Colonic mucosa (tissue), 4 donors: ENCODE measurements at places on chromosomes 16 and 17. TPM values are rescaled to one million over a fixed set of nuclear protein-coding genes. Genes with fewer than 3 reads are reported as not detected.

The OR4D1 gene
- total RNA-seq: not detected

The RGS9 gene
- total RNA-seq: 9.9 TPM

The MMP28 gene
- total RNA-seq: 62.5 TPM

The CACNG1 gene
- total RNA-seq: not detected

The SPATA22 gene
- not detected for total RNA-seq

The LRRC46 gene
- total RNA-seq: 0.21 TPM

GRCh38 chr16:5386989-5387388 lies 289.4 kb upstream of the EEF2KMT start:
- H3K27ac ChIP-seq: no peak overlapping the region
- no peak overlapping the region for H3K4me3 ChIP-seq
- no peaks in the 10 kb centered on the region for H3K4me1 ChIP-seq
- H3K27me3 ChIP-seq: no peaks in the 10 kb centered on the region

DNA sequence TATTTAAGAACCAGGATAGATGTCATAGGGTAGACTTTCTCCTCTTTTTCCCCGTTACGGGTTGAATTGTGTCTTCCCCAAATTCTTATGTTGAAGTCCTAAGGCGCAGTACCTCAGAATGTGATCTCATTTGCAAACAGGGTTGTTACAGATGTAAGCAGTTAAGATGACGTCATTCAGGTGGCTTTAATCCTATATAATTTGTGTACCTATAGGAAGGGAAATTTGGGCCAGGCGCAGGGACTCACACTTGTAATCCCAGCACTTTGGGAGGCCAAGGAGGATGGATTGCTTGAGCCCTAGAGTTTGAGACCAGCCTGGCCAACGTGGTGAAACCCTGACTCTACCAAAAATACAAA lies 99.5 kb upstream of the DHX40 start:
- peaks cover 2% of the 10 kb centered on the region for H3K4me1 ChIP-seq
- no peak for DNase-seq

DNA sequence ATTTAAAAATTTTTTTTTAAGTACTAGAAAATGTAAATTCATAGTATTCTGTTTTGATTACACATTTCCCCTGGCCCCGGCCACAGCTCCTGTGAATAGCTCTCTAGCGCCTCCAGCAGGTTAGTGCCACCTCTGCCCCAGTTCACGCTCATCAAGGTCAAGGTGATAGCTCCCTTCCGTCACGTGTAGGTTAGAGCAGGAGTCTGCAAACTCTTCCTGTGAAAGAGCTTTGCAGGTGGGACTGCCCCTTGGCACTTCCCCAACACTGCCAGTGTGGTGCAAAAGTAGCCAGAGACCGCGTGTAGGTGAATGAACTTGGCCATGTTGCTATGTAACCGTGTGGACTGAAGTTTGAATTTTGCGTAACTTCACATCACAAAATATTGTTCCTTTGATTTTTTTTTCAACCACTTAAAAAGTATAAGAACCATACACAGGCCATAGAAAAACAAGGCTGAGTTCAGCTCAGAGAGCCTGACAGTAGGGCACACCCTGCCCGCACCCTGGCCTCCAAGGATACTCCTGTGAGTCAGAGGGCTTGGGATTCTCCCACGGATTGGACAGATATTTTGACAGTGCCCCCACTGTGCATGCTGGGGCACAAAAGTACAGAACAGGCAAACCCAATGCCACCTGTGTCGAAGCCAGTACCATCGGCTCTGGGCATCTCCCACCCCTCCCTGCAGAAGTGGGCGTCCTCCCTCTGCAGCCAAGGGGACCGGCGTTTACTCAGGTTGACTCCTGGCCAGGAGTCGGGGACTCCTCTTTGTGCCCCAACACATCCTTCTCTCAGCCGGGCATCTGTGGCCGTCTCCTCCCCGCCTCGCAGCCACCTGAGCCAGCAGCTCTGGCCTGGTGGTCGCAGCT lies 92.0 kb upstream of the CHMP6 start:
- DNase-seq: no peak
- no peak overlapping the region for H3K4me3 ChIP-seq
- H3K27ac ChIP-seq: no peak overlapping the region
- H3K36me3 ChIP-seq: no peaks in the 10 kb centered on the region
- no peaks in the 10 kb centered on the region for H3K4me1 ChIP-seq

- H3K27ac ChIP-seq: no peak overlapping the region
- no peaks in the 10 kb centered on the region for H3K27me3 ChIP-seq
- no peak for DNase-seq
Observed at GRCh38 chr17:42414704-42415409, 8.2 kb downstream of the CAVIN1 start.

GRCh38 chr16:71205482-71206131 lies 24.9 kb downstream of the HYDIN start:
- no peaks in the 10 kb centered on the region for H3K36me3 ChIP-seq
- no peak overlapping the region for H3K27ac ChIP-seq
- no peaks in the 10 kb centered on the region for H3K27me3 ChIP-seq
- H3K4me3 ChIP-seq: no peak overlapping the region
- DNase-seq: no peak

DNA sequence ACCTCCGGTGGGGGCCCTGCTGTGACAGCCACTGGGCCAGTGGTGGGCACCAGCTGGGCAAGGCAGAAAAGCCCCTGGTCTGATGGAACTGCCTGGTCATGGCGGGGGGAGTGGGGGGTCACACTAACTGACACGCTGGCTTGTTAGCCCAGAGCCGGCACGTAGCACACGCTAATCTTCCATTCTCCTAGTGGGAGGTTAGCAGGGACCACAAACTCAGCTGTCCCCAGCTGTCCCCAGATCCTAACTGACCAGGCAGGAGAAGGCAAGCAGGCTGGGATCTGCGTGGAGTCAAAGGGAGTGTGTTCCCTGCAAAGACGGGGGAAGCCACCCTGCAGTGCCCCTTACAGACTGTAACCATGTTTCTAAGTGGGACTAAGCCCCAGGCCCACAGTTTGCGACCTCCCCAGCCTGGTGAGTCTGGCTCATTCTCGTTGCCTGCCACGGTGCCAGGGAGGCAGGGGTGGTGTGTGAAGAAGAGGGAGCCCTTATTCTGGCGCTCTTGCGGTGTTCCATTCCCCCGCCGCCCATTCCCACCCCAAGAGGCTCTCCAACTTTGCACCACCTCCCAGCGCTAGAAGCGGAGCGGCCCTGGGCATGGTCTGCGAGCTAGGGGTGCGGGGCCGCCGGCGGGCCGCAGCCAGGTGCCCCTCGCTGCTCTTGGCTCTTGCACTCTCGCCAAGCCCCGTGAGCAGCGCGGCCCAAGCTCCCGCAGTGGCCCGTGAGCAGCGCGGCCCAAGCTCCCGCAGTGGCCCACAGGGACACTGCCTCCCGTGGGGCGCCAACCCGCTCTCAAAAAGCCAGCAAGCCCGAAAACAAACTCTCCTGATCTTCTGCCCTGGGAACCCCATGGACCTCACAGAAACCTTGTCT lies 12.1 kb upstream of the ZNF423 start:
- H3K27me3 ChIP-seq: no peaks in the 10 kb centered on the region
- no peak overlapping the region for H3K4me3 ChIP-seq
- no peak overlapping the region for H3K27ac ChIP-seq

DNA sequence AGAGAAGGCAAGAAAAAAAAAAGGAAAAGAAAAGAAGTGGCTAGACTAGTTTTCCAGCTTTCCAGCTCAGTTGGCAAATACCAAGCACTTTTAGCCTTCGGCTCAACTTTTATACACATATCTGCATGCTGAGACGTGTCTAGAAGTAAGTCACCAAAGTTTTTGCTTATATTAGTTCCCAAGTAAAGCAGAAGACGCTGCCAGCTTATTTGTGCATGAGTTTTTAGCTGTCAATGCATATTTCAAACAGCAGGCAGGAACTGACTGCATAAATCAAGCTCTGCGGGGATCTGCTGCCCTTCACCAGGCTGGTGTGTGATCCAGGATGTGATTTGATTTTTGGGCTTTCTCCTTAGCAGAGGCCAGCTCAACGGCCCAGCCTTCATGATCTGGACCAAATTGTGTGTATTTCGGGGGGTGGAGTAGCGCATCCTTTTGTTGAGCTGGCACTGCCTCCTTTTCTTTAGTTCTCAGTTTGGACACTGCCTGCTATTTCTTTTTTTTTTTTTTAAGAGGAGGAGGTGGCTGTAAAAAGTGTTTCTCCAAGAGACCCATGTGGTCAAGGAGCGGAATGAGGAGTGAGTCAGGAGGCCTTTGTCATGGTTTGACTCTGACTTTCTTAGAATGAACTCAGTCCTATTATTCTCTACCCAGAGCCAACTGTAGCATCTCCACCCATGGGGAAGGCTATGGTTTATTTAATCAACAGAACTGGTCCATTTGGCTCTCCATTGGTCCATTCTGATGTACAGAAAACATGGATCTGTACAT lies 162.6 kb upstream of the XYLT1 start:
- no peak overlapping the region for H3K27ac ChIP-seq
- H3K4me3 ChIP-seq: no peak overlapping the region
- no peaks in the 10 kb centered on the region for H3K27me3 ChIP-seq
- H3K4me1 ChIP-seq: no peaks in the 10 kb centered on the region

GRCh38 chr17:57946798-57947358 lies 8.3 kb downstream of the CUEDC1 start:
- peak; percentile 72 for DNase-seq
- H3K27me3 ChIP-seq: no peaks in the 10 kb centered on the region
- H3K4me1 ChIP-seq: peaks cover 6% of the 10 kb centered on the region
- peak overlapping the region; percentile 3 for H3K4me3 ChIP-seq
- H3K36me3 ChIP-seq: no peaks in the 10 kb centered on the region

DNA sequence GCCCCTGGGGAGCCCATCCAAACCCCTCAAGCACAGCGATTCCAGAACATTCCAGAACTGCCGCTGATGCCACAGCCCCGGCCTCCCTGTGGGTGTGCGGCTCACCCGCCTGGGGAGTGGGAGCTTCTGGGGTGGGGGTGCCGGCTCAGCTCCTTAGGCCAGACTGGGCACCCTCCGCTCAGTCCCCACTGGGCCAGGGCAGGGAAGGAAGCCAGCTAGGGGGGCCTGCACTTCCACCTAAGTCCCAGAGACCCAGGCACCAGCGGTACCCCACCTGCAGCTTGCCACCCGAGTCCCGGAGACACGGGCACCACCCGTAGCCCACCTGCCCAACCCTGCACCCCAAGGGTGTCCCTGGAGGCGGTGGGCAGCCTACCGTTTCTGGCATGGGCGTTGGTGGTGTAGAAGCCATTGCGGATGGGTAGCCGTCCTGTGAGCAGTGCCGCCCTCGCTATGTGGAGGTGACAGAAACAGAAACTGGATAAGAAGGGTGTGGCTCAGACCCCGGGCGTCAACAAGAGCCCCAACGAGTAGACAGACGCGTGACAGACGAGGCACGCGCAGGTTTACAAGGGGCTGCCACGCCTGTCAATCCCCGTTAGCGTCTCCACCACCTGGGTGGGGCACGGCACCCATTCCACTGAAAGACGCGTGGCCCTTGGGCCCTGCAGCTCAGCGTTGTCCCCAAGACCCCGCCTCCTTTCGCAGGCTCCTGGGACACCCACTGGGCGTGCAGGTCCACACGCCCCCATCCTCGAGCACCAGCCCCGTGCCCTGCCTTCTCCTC lies 15.0 kb downstream of the GALNS start:
- no peak overlapping the region for H3K27ac ChIP-seq
- no peaks in the 10 kb centered on the region for H3K27me3 ChIP-seq
- H3K36me3 ChIP-seq: no peaks in the 10 kb centered on the region
- no peak for DNase-seq
- no peaks in the 10 kb centered on the region for H3K4me1 ChIP-seq

- no peak for DNase-seq
- H3K27ac ChIP-seq: no peak overlapping the region
- H3K4me3 ChIP-seq: no peak overlapping the region
- H3K36me3 ChIP-seq: no peaks in the 10 kb centered on the region
- H3K27me3 ChIP-seq: no peaks in the 10 kb centered on the region
Observed at GRCh38 chr16:11251525-11252481, 4.2 kb downstream of the SOCS1 start.

GRCh38 chr16:70746040-70746707 lies 54.8 kb downstream of the VAC14 start:
- H3K4me1 ChIP-seq: peaks cover 31% of the 10 kb centered on the region
- H3K27ac ChIP-seq: peak overlapping the region; percentile 85
- H3K27me3 ChIP-seq: no peaks in the 10 kb centered on the region
- no peak overlapping the region for H3K4me3 ChIP-seq
- no peaks in the 10 kb centered on the region for H3K36me3 ChIP-seq
- peak; percentile 69 for DNase-seq

GRCh38 chr17:44969144-44969780 lies 1.2 kb upstream of the C1QL1 start:
- no peak overlapping the region for H3K4me3 ChIP-seq
- DNase-seq: no peak
- no peaks in the 10 kb centered on the region for H3K4me1 ChIP-seq
- no peaks in the 10 kb centered on the region for H3K36me3 ChIP-seq
- no peak overlapping the region for H3K27ac ChIP-seq
- H3K27me3 ChIP-seq: peaks cover 60% of the 10 kb centered on the region

DNA sequence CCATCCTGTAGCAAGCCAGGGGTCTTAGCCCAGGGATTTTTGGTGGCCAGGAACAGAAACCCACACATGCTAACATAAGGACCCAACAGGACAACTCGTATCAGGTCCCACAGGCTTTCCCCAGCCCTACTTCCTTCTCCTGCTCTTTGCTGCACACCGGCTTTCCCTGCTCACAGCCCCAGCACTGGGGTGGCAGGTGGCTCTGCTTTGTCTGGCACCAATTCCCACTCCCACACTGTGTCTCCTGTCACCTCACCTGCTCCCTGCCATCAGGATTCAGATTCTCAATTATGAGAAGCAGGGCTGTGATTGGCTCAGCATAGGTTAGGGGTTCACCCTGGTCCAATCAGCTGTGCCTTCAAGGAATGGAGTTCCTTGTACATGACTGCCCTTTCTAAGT lies 94.1 kb downstream of the TMEM132E start:
- H3K36me3 ChIP-seq: no peaks in the 10 kb centered on the region
- no peak overlapping the region for H3K27ac ChIP-seq
- H3K4me1 ChIP-seq: no peaks in the 10 kb centered on the region
- no peak overlapping the region for H3K4me3 ChIP-seq
- DNase-seq: no peak

DNA sequence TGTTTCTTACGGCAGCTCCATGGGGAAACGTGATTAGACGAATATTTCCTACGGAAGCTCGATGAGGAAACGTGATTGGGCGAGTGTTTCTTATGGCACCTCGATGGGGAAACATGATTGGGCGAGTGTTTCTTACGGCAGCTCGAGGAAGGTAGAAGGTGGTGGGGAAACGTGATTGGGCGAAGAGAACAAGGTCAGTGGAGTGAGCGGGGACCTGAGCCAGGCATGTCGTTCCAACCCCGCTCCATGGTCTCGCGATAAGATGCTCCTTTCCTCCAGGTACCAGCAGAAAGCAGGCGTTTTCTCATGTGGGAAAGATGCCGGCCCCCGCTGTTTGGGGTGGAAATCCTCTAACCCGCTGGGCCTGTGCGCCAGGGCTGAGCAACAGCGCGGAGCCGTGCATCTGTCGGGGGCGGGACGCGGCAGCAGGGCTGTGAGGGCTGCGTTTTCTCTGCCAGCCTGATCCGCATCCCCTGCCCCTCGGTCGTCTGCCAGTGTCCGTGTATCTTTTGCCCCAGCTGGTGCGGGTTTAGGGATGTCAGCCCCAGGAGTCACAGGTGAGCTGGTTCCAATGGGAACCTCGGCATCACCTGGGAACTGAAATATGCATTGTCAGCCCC lies 25.6 kb upstream of the DOC2B start:
- H3K36me3 ChIP-seq: no peaks in the 10 kb centered on the region
- H3K4me1 ChIP-seq: peaks cover 6% of the 10 kb centered on the region
- no peak for DNase-seq
- H3K27me3 ChIP-seq: no peaks in the 10 kb centered on the region
- no peak overlapping the region for H3K27ac ChIP-seq
- H3K4me3 ChIP-seq: no peak overlapping the region

GRCh38 chr16:15487336-15488284 lies 53.2 kb downstream of the BMERB1 start:
- no peaks in the 10 kb centered on the region for H3K27me3 ChIP-seq
- H3K27ac ChIP-seq: no peak overlapping the region
- no peak overlapping the region for H3K4me3 ChIP-seq

- H3K36me3 ChIP-seq: no peaks in the 10 kb centered on the region
- H3K4me3 ChIP-seq: no peak overlapping the region
- no peaks in the 10 kb centered on the region for H3K27me3 ChIP-seq
- no peak for DNase-seq
- no peaks in the 10 kb centered on the region for H3K4me1 ChIP-seq
Observed at GRCh38 chr16:56300891-56301850, 109.9 kb downstream of the GNAO1 start.
